ENCODE measurements at places on chromosomes 13 and 19. TPM values are rescaled to one million over a fixed set of nuclear protein-coding genes. Genes with fewer than 3 reads are reported as not detected.

The NKG7 gene
- total RNA-seq: not detected

The ZNF441 gene
- total RNA-seq: not detected

The ZNF431 gene
- 2.9 TPM for total RNA-seq

The GARIN5A gene
- 1.8 TPM for total RNA-seq

The C19orf81 gene
- total RNA-seq: 12.5 TPM

The GNG7 gene
- total RNA-seq: 0.06 TPM

The MYH14 gene
- total RNA-seq: 7.5 TPM

The MRPS31 gene
- total RNA-seq: 12.7 TPM

The PROZ gene
- not detected for total RNA-seq

The DNAJC15 gene
- 0.11 TPM for total RNA-seq

The GSX1 gene
- total RNA-seq: not detected

The LGALS14 gene
- not detected for total RNA-seq

The SLC8A2 gene
- total RNA-seq: 0.18 TPM

Measured in A549 treated with ZK216348 at 1 μM for 4 hours (cell line).